Stimulated activated CD8-positive, alpha-beta memory T cell treated with anti-CD3 and anti-CD28 coated beads, Interleukin-12 subunit alpha, Interleukin-12 subunit beta, amount 100 ng/mL, for 4 hours (primary cell): ENCODE measurements at places on chromosomes 6 and 20.

DNA sequence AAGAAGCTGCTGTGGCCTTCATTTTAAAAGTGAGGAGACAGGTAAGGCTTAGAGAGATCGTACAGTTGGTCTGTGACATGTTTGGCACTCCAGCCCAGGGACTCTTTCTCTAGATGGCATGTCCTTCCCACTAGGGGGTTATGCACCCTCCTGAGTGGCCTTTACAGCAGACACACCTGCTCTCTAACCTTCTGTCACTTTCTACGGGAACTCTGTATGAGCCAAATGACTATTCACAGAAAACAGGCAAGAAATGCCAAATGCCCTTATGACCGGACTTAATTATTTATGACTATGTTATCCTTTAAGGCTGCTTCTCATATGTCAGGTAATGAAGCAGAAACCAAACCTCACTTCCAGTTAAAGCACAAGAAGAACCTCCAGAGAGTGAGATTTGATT, 91.2 kb downstream of the MAP3K5 start:
- DNase-seq: no peak

- DNase-seq: no peak
Measured at GRCh38 chr20:57753332-57754164, 43.7 kb upstream of the PMEPA1 start.

GRCh38 chr20:49590163-49591017, 22.5 kb upstream of the PTGIS start:
- no peak for DNase-seq

DNA sequence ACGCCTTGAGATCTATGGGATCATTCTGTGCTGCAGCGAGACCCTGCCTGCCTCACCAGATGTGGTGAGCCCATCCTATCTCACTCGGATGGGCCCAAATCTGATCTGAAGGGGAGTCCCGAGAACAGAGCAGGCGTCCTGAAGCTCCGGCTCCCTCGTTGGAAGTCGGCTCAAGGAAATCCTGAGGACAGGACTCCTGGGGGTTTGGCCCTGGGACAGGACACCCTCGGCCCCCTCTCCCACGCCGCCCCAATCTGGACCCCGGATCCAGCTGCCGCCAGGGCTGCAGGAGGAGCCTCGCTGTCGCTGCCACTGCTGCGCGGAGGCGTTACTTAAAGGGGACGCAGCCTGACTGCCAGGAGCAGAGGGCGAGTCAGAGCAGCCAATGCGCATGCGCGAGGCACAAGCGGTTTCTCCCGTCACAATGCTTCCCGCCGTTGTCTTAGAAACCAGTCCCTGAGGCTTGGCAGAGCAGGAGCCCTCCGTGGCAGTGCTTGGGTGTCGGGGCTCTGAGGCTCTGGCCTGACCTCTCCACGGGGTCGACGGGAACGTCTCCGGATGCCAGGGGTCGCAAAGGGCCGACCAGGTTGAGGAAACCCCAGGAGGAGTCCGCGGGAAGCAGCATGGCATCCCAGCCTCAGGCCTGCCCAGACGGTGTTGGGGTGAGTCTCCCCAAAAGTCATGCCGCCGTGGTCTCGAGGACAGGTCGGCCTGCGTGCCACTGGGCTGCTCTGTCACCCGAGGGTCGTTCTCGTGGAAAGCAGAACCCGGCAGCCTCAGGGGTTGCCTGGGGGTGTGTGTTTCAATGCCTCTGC, 1567.8 kb upstream of the DEFB115 start:
- no peak for DNase-seq

GRCh38 chr6:14265049-14266021, 147.8 kb downstream of the CD83 start:
- DNase-seq: no peak

GRCh38 chr20:62925420-62926228, 681 bp downstream of the DIDO1 start:
- peak; percentile 15 for DNase-seq

- no peak for DNase-seq
Measured at GRCh38 chr6:20846602-20847028, 312.4 kb downstream of the CDKAL1 start.

DNA sequence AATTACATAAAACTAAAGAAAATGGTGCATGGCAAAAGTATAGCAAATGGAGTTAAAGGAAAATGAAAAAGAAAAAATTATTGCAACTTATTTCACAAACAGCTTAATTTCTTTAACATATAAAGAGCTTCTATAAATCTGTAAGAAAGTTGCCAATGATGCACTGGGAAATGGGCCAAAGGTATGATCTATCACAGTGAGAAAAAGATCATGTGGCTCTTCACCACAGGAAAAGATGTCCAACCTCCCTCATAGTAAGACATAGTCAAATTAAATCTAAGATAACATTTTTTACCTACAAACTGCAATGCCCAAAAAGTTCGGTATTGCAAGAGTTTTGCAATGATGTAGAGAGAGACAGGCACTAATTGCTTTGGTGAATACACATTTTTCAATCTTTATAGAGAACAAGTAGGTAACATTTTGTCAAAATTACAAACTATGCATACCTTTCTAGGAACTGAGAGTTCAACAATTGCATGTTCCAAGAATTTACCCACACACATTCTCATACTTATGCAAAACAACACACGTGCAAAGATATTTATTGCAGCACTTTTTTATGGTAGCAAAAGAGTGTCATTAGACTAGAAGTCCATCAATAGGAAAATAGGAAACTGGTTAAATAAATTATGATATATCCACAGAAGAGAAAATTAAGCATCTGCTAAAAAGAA, 372.6 kb downstream of the QKI start:
- DNase-seq: no peak

DNA sequence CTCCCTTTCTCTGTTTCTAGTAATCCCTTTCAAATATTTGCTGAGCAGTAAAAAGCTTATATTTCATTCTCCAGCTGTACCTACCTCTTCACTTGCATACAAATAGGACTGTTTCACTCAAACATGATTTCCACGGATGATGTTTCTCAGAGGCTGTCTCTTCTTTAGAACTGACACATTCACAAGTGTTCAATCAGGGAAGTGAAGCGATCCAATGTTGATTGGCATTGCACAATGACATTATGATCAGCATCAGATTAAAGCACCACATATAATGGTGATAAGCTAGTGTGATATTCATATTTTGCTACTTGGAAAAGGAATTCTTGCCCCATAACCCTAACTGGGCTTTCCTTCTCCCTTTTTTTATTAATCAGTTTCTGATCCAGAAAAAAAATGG, 681.8 kb downstream of the TBC1D32 start:
- no peak for DNase-seq

GRCh38 chr6:169445661-169446581, 192.3 kb upstream of the THBS2 start:
- DNase-seq: no peak

- no peak for DNase-seq
Measured at GRCh38 chr6:42147138-42147562, 4.7 kb upstream of the C6orf132 start.

- no peak for DNase-seq
Measured at GRCh38 chr6:125913864-125914351, 42.7 kb upstream of the HINT3 start.

GRCh38 chr6:50819904-50820868, 1.5 kb downstream of the TFAP2B start:
- DNase-seq: no peak

GRCh38 chr6:148578489-148578814, 168.4 kb upstream of the UST start:
- DNase-seq: no peak

DNA sequence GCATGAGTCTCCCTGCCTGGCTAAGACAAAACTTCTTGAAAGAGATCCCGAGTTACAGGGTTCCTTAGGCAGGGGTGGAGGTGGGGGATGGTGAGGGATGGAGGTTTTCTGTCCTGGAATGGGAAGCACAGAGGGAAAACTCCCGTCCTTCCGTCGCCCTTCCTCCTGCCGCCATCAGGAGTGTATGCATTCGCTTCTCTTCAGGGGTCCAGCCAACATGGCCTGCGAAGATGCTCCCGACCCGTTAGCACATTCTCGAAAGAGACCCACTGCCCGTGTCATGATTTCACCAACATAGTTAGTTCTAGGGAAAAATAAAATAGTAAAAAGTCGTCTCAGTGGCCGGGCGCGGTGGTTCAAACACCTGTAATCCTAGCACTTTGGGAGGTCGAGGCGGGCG, 37.1 kb downstream of the KIF25 start:
- no peak for DNase-seq

- DNase-seq: no peak
Measured at GRCh38 chr6:135289816-135290215, 108.7 kb downstream of the MYB start.

DNA sequence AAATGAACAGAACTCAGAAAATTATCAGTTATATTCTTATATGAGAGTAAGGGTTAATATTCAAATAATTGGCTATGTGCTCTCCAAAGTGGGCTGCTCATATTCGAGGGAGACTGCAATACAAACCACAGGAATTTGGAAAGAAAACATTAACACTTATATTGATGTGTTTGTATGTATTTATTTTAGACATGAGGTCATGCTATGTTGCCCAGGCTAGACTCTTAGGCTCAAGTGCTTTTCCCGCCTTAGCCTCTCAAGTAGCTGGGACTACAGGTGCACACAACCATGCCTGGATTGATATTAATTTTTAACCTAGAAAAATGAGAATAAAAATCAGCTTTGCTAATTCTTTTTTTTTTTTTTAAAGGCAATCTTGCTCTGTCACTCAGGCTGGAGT, 35.0 kb downstream of the BTBD9 start:
- DNase-seq: no peak

DNA sequence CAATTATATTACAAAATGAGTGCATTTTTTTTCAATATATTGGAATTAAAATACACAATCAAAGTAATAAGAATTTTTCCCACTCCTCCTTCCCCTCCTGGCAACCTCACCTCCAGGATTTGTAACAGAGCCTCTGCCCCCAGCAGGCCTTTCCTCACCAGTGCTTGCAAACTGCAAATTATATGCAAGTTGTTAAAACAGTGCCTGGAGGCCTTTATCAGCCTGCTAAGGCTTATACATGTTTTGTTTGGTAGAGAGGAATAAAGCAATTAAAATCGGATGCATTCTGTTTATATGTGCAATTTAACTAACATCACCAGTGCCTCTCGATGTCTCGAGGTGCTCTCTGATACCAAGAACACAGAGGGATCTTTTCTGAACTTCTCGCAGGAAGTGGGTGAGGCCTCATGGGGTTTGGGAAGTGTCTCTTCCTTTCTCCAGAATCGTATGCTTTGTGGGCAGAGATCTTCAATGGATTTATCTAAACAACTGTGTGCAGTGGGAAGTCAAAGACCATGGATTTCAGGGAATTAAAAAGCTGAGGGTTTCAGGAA, 186.8 kb downstream of the CDH26 start:
- DNase-seq: no peak

- no peak for DNase-seq
Measured at GRCh38 chr6:150464966-150465365, 96.2 kb downstream of the IYD start.

GRCh38 chr6:30915591-30915946, 1.5 kb downstream of the VARS2 start:
- no peak for DNase-seq

DNA sequence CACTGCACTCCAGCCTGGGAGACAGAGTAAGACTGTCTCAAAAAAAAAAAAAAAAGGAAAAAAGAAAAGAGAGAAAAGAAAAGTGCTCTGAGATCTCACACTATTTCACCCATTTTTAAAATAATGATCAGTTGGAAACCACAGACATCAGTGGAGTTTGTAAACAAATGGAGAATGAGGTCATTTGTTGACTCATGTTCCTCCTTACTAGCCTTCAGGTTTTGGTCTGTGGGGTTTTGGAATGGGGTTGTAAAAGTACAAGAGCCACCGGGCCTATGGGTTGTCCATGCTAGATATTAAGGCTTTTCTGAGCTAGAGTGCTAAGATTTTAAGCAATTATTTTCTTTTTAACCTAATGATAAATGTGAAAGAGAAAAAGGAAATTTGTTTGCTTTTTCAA, 104.4 kb upstream of the PRL start:
- no peak for DNase-seq

DNA sequence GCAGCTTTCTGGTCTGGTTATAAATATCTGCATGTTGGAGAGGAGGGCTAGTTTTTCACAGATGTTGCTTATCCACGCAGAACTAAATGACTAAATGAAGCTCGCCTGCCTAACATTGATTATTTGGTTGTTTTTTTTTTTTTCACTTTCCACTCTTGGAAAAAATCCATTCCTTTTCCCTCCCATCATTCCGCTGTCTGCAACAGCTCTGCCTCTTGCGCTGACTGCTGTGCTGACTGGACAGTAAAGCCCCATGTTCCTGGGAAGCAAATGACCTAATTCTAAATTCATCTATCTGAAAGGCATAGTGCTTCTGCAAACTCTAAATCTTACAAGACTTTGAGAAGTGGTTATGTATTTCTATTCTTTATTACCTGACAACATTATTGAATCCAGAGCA, 255.5 kb upstream of the PLN start:
- no peak for DNase-seq

DNA sequence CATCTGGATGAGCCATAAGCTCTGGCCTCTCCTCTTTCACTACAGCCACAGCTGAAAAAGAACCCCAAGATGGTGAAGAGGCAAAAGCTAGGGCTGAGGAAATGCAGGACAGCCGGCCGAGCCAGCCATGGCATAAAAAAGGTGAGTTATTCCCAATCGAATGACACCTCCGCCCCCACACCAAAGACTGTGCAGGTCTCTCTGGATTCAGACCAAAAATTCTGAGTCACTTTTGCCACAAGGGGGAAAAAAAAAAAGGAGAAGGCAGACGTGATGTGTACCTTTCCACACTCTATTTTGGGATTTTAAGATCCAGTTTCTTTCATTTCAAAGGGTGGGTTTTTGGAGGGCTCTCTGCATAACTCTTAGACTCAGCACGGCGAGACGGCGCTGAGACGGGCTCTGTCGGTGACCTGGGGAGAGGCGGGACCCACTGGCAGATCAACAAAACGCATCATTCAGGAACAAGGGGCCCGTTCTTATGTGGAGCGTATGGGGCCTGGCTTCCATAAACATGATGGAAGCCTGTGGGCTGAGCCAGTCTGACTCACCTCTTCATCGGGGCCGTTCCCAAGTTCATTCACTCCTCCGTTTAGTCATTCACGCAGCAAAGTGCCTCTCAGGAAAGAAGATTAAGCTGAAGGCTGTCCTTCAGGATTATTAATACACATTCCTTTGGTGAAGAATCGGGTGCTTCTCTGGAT, 54.8 kb downstream of the NFATC2 start:
- DNase-seq: no peak

DNA sequence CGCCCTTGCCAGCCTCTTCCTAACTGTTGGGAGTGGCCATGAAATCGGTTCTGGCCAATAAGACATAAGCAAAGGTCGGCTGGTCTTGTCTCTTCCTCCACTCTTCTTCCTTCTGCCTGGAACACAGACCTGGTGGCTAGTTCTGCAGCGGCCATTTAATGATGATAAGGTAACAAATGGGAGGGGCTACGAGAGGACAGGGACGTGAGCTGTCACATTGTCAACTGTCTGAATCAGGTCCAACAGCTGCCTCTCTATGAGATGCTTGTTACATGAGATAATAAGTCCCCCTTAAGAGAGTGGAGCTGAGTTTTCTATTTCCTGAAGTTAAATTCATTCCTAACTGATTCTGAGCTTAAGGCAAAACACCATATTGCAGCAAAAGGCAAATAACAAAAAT, 12.5 kb upstream of the TMEM242 start:
- DNase-seq: no peak
